Dorsolateral prefrontal cortex (tissue), 122 donors: ENCODE measurements at places on chromosomes 4 and X.

DNA sequence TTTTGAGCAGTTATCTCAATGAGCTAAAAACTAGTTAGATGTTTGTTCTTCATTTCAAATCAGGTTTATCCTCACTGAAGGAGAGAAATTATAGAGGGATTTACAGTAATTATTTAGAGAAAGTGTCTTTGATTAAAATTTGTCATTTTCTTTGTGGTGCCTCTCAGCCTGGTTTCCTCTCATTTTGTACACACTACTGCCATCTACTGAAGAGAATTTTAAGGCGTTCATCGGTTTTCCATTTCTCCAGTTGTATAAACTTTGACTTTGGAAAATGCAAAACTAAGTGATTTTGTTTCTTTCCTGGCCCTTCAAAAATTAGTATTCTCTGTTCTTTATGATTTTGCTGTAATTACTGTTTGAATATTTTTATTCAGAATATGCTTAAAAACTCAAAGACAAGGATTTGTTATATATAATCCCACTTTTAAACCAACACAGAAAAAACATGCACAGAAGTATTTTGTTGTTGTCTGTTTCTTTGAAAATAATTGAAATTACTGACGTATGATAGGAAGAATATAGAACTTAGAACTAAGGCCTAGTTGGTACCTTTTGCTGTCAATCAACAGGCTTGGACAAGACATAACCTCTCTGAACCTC, 34.4 kb upstream of the ANXA3 start:
- no peak for DNase-seq

GRCh38 chr4:151700566-151701316, 60.1 kb downstream of the GATB start:
- no peak for DNase-seq

DNA sequence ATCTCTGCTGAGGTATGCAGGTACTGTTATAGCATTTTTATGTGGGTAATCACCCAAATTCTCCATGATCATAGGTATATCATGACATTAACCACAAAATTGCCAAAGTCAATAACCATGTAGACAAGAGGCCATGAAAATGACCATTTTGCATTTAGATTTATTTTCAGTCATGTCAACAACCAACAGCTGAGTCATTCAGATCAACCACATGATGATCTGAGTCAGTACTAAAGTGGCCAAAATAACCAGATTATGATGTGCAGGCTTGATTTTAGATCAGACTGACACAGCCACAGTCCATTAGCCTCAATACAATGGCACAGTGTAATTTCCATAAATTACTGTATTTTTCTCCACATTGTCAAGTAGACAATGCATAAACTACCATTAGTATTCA, 240.5 kb downstream of the GRIA3 start:
- DNase-seq = no peak

DNA sequence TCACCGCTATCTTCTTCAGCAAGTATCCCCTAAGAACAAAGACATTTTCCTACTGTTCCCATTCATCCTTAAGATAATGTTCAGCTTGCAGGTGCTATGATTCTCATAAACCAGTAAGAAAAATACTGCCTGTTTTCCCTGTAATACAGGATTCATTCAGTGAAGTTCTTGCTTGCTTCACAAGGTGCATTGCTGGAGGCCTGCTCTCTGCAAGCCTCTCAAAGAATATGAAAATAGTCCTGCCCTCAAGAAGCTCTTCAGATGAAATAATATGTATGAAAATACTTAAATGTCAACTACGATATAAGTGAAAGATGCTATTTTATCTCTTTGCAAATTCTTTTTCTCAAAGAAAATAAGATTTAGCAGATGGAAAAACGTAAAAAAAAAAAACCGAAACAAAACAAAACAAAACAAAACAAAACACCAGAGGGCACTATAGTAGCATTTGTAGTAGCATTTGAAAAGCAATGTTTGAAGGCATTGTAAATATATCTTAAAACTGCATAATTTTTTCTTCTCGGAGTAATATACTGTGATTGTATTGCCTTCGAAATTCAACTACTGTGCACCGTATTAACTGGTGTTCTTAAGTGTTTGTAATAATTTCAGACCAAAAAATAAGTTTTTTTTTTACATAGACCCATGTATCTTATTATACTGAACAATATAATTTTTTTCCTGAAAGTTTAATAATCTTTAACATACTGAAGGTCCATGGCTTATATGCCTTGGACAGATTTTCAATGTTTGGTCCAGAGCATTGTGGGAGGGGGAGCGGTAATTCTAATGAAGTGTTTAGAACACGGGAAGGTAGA, 26.0 kb downstream of the ADH4 start:
- no peak for DNase-seq

DNA sequence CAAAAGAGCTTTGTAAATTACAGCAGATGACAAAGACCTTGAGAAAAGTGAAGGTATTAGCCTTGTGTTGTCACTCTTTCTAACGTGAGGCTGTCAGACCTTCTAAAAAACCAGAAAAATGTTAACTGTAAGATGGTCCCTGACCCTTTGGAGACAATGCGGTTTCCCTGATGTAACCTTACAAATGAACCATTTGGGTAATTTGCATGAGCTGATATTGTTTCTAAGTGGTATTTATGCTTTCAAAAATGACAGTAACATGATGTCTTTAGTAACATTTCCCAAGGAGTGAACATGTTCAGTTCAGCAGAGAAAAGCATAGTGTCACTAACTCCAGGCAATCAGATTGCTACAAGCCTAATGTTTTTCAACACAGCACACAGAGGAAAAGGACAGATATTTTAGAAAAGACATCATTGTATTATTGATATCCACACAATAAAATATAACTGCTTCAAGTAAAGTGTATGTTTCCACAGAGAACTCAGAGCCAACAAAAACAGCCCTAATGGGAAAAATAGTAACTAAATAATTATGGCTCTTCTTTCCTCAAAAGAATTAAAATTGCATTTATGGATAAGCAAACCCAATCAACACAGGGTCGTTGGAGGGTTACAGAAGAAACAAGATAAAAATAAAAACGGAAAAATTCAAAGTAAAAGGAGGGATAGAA, 434.4 kb downstream of the KCNIP4 start:
- no peak for DNase-seq

- no peak for DNase-seq
Measured at GRCh38 chrX:122934131-122934530, 249.9 kb upstream of the GRIA3 start.

- no peak for DNase-seq
Measured at GRCh38 chrX:867966-868647, 237.5 kb downstream of the SHOX start.

GRCh38 chr4:183284258-183284785, 35.8 kb downstream of the CLDN22 start:
- no peak for DNase-seq
